ENCODE measurements at places on chromosomes 11 and 22.

DNA sequence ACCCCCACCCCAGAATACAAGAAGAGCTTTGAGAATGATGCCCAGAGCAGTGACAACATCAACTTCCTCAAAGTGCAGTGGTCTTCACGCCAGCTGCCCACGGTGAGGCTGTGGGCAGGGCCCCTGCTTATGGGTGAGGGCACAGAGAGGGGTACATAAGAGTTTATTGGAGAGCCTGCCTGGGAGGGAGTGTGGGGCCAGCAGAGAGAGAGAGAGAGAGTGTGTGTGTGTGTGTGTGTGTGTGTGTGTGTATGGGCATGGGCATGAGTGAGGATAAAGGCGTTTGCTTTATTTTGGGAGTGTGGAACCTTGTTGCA is 9.5 kb downstream of the PHOX2A start:
- no peak for DNase-seq

DNA sequence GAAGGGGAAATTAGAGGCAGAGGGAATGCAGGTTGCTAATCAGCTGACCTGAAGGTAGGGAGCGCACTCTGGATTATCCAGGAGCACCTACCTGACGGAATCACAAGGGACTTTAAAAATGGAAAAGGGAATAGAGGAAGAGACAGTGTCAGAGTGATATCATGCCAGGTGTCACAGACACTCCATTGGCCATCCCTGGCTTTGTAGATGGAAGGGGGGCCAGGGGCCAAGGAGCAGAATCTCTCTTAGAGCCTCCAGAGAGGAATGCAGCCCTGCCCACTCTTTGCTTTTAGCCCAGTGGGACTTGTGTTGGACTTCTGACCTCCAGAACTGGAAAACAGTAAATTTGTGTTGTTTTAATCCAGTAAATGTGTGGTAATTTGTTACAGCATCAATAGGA is 37.9 kb downstream of the DKK3 start:
- no peak for DNase-seq

- DNase-seq = no peak
These were observed 47.9 kb upstream of the SLC25A1 start for GRCh38 chr22:19226428-19226827.

DNA sequence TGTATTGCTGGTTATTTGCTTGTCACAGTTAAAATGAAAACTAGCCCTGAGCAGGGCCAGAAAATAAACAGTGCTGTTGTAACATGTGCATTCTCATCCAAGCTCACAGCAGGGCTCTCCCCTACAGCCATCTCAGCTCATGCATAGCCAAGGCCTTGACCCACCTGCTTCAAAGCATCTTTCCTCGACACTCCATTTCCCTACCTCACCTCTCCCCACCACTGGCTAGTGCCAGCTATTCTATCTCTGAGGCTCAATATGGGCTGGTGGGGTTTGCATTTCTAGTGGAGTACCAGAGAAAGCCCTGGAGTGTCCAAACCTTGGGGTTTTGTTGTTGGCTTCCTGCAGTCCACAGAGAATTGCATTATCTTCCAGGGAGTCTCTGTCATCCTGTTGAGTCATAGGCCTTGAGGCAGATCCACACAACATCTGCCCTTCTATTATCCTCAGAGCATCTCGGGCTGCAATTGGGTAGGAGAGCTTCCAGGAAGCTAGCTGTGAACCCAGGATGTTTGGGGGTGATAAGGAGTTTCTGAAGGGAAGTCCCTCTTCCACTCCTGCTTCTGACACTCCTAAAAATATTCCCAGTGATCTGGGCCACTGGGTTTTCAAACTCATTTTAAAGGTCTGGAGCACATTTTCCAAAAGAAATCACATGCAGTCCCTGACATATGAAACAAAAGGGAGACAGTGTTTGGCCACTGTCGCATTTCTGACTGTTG is 36.1 kb upstream of the AMOTL1 start:
- peak; percentile 65 for DNase-seq

All from AG09319 (cell line).